MCF 10A (cell line): ENCODE measurements at places on chromosomes 1 and 21. TPM values are rescaled to one million over a fixed set of nuclear protein-coding genes. Genes with fewer than 3 reads are reported as not detected.
A peak's percentile ranks its signal among the peaks of the same experiment; 100 is the strongest.

GRCh38 chr1:82366689-82367088 lies 566.0 kb downstream of the ADGRL2 start:
- H3K27ac ChIP-seq = no peak overlapping the region
- peaks cover under 1% of the 10 kb centered on the region for H3K4me1 ChIP-seq
- H3K36me3 ChIP-seq = peaks cover 7% of the 10 kb centered on the region
- H3K4me3 ChIP-seq = no peak overlapping the region

DNA sequence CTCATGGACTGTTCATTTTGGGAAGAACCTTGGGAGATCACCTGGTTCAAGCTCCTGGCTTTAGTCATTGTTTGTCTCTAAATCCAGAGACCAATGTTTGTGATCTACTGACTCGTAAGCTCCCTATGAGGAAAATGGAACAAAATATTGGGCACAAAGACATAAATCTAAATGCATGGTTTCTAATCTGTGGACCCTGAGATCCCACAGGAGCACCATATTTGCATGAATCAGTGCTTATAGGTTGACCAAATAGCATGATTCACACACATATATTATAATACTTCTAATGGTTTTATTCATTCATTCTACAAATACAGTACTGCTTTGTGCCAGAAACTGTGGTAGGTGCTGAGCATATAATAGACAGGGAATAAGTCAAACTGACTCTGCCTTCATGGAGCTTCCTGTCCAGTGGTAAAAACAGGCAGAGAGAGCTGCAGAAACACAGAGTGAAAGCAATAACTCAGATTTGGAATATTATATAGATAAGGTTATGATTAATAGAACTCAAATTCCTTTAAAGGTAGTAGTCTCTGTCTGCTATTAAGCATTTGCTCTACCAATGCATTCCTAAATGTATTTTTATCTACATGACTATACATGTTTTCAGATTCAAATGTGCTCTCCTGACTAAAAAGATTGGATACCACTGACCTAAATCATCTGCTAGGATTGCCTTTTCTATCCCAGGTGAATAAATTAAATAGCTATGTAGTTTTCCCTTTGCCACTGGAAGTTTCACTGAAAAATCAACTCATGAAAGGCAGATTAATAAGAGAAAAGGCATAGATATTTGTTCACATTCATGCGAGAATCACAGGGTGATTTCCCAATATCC lies 198.6 kb upstream of the CAMK1G start:
- H3K4me3 ChIP-seq = no peak overlapping the region
- H3K36me3 ChIP-seq = no peaks in the 10 kb centered on the region
- H3K27me3 ChIP-seq = no peaks in the 10 kb centered on the region
- H3K4me1 ChIP-seq = peaks cover 73% of the 10 kb centered on the region
- peak overlapping the region; percentile 81 for H3K27ac ChIP-seq
- no peak for DNase-seq

DNA sequence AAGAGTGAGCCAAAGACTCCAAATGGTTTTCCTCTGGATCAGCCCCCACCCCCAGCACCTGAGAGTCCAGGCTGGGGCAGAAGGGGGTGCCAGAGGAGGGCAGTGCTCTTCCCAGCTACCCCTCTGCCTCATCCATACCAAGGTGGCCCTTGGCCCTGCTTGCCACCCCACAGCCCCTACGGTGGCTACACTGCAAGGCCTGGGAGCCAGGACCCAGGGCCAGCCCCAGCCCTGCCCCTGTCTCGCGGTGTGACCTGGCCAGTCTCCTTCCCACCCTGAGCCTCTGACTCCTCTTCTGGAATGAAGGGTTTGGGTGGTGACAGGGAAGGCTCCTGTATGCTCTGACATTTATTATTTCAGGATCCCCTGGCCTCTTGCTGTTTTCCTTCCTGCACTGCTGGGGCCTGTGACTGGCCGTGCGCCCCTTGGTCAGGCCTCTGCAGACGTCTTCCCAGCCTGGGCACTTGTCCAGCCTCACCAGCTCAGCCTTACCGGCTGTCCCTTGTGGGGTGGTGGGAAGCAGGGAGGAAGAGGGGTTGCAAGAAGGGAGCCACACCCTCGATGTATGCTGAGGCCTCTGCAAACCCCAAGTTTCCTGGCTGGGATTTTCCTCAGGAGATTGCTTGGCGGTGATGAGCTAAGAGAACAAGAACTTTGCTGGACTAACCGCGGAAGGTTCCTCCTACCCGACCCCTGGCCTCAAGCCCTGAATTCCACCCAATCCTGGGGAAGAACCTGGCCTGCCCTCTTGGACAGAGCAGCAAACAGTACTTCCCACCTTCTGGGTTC lies 13.5 kb downstream of the ASAP3 start:
- peak; percentile 28 for DNase-seq
- no peaks in the 10 kb centered on the region for H3K36me3 ChIP-seq
- H3K4me3 ChIP-seq = no peak overlapping the region
- H3K27me3 ChIP-seq = no peaks in the 10 kb centered on the region

DNA sequence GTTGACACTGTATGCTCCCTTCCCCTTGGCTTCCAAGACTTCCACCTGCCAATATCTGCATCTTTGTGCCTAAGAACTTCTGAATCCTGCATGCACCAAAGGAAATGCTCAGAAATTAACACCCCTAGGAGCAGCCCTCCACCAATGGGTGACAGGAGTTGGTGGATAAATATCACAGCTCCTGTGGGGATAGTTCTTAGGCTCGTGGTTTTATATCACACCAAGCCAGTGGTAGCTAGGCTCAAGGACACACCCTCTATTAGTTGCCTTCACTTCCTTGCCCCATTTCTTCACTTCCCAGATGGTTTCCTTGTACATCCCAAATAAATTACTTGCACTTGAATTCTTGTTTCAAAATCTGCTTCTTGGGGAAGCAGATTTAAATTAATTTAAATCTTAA lies 16.9 kb upstream of the CDC14A start:
- H3K4me1 ChIP-seq = no peaks in the 10 kb centered on the region
- no peaks in the 10 kb centered on the region for H3K27me3 ChIP-seq
- H3K27ac ChIP-seq = no peak overlapping the region
- H3K4me3 ChIP-seq = no peak overlapping the region
- no peaks in the 10 kb centered on the region for H3K36me3 ChIP-seq
- DNase-seq = no peak

DNA sequence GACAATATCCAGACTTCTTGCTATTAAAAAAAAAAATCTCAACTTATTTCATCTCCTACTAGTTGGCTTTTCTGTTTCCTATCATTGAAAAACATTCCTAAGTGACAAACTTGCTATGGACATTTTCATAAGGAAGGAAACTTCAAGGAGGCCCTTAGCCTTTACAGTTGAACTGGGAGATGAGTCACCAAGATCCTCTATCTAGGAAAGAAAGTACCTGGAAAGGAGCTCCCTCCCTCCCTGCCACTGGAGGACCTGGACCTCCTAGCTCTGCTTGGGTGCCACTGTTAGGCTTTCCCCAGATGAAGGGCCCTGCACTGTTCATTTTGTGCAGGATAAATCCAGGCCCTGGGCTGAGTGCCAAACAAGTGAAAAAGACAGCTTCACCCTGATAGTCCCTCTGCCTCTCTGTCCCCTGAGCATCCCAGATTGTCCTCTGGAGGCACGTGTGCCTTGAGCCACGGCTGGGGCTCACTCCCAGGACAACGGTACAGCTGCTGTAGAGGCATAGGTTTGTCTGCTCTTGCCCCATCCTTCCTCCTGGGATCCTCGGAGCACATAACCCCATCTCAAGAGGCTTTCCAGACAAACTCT lies 40.2 kb upstream of the SOX13 start:
- no peaks in the 10 kb centered on the region for H3K27me3 ChIP-seq
- no peak overlapping the region for H3K27ac ChIP-seq
- DNase-seq = peak; percentile 22
- H3K36me3 ChIP-seq = no peaks in the 10 kb centered on the region

DNA sequence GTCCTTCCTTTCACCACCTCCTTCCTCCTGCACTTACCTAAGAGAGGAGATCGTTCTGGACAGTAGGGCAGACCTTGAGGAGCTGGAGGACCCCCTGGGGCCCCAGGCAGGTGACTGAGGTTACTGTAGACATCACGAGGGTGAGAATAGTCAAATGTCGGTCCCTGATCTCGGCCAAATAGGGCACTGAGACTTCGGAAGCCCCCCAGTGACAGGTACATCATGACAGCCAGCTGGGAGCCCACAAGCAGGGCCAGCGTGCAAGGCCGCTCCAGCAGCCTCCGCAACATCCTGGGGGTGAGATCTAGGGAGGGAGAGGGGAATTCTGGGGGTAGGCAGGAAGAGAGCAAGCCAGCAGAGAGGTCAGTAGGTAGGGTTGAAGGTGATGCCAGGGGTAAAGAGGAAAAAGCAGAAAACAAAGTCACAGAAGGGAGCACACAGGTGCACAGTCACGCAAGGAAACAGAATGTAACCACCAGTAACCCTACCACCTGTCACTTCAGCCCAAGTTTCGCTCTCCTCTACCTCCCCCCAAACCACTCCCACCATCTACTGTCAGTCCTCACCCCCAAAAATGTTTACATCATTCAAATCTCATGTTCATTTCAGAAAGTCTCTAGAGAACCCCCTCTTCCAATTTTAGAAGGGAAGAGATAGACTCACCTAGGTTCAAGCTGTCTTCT lies 1.4 kb downstream of the B4GALT3 start:
- H3K36me3 ChIP-seq = peaks cover 44% of the 10 kb centered on the region
- peaks cover 33% of the 10 kb centered on the region for H3K4me1 ChIP-seq
- H3K4me3 ChIP-seq = peak overlapping the region; percentile 86

DNA sequence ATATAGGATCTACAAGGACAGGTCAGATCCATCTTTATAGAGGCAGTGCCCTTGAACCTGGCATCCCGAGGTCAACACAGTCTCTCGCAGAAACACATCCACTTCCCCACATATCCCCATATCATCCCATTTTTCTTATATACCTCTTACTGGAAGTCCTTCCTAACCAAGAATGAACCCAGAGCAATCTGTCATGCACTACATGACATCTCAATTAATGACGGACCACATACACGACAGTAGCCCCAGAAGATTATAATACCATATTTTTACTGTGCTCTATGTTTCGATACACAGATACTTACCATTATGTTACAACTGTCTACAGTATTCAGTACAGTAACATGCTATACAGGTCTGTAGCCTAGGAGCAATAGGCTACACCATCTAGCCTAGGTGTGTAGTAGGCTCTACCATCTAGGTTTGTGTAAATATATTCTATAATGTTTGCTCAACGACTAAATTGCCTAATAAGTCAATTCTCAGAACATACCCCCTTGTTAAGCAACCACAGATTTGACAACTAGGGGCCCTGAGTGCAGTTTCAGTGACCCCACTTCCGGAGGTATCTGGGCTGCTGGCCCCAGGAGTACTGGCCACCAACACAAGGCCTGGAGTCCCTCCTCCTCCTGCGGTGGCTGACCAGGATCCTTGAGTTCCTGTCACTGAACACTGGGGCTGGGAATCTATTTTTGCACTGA lies 28.1 kb downstream of the PTPN14 start:
- H3K27me3 ChIP-seq = no peaks in the 10 kb centered on the region
- H3K27ac ChIP-seq = peak overlapping the region; percentile 10
- DNase-seq = no peak
- H3K4me1 ChIP-seq = peaks cover 55% of the 10 kb centered on the region
- H3K36me3 ChIP-seq = peaks cover 41% of the 10 kb centered on the region

- peaks cover 16% of the 10 kb centered on the region for H3K4me1 ChIP-seq
- no peak for DNase-seq
- H3K27me3 ChIP-seq = peaks cover 17% of the 10 kb centered on the region
- H3K36me3 ChIP-seq = no peaks in the 10 kb centered on the region
Measured at GRCh38 chr1:223189525-223189902, 46.5 kb upstream of the TLR5 start.

DNA sequence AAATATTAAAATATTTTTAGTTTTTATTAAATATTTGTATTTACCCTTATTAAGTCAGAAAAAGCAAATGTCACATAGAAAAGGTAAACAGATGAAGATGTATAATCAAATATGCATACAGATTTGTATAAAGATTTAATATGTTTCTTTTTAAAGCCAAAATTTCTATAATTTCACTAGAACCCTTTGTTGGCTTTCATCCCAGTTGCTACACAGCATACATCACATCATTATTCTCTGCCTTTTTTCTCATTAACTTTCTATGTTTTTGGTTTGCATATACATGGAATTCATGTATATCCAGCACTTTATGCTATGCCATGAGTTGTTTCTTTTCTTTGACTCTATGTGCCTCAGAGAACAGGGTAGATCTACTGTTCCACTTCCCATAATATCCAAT lies 957.9 kb upstream of the ADGRL2 start:
- no peak overlapping the region for H3K27ac ChIP-seq
- H3K36me3 ChIP-seq = no peaks in the 10 kb centered on the region
- DNase-seq = no peak
- no peaks in the 10 kb centered on the region for H3K4me1 ChIP-seq

- H3K27ac ChIP-seq = peak overlapping the region; percentile 1
- peaks cover 18% of the 10 kb centered on the region for H3K4me1 ChIP-seq
- H3K4me3 ChIP-seq = no peak overlapping the region
- H3K27me3 ChIP-seq = no peaks in the 10 kb centered on the region
- H3K36me3 ChIP-seq = peaks cover 61% of the 10 kb centered on the region
- peak; percentile 34 for DNase-seq
Measured at GRCh38 chr1:204225841-204226735, 12.3 kb upstream of the GOLT1A start.

DNA sequence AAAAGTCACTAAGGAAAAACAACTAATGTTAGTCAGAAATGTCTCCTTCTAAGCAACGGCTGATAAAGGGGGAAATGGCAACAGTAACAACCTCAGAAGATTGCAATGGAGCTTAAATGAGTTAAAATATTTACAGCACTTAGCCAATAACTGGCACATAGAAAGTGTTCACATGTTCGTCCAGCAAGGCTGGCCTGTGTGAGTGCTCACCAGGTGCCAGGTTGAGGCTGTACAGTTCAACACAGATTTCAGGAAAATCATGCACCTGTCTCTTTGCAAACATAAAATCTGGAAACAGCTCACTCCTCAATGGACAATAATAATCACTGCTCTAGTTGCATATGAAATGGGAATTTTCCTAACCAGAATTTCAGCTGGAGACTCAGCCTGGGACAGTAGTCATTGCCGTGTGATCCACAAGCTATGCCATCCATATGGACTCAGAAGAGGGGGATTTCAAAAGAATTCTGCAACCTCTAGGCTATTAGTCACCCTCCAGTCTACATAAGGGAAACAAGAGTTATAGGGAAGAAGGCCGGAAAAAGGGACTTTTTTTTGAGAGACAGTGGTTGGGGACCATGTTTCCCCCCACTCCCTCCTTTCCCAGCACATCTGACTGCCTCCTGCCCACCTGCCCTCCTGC lies 68.6 kb downstream of the SYDE2 start:
- DNase-seq = peak; percentile 20
- H3K4me3 ChIP-seq = no peak overlapping the region
- H3K27me3 ChIP-seq = no peaks in the 10 kb centered on the region
- H3K36me3 ChIP-seq = no peaks in the 10 kb centered on the region

- H3K4me1 ChIP-seq = peaks cover 21% of the 10 kb centered on the region
- H3K4me3 ChIP-seq = no peak overlapping the region
- no peak overlapping the region for H3K27ac ChIP-seq
Measured at GRCh38 chr1:89598450-89599331, 34.2 kb upstream of the LRRC8C start.

DNA sequence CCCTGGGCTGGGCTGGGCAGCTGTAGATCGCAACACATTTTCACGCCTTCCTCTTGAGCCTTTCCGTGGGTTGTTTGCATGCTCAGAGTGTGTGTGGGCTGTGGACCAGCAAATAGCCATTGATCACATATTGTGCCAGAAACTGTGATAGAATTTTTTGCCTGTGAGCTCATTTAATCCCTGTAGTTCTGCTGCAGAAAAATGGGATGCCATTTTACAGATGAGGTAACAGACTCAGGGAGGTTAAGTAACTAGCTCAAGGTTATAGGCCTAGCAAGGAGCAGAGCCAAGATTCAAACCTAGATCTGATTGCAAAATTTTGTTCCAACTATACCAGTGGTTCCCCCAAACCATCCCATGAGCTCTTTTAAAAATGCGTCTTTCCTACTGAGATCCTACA lies 10.5 kb downstream of the SPATA46 start:
- H3K36me3 ChIP-seq = no peaks in the 10 kb centered on the region
- H3K4me1 ChIP-seq = peaks cover 20% of the 10 kb centered on the region
- DNase-seq = peak; percentile 34
- H3K27me3 ChIP-seq = no peaks in the 10 kb centered on the region

The GUCA2B gene
- not detected in 2 replicates for total RNA-seq

The PLEKHG5 gene
- total RNA-seq = 32.3 and 35.9 TPM in 2 replicates

The KRTAP11-1 gene
- not detected in 2 replicates for total RNA-seq
